ENCODE measurements at places on chromosomes 1 and 21.

GRCh38 chr1:70809069-70809468, 238.5 kb downstream of the PTGER3 start:
- DNase-seq = no peak

- DNase-seq = no peak
These were observed 22.7 kb downstream of the SLX9 start for GRCh38 chr21:44962403-44962966.

- no peak for DNase-seq
These were observed 39.8 kb downstream of the DISC1 start for GRCh38 chr1:231666220-231666936.

DNA sequence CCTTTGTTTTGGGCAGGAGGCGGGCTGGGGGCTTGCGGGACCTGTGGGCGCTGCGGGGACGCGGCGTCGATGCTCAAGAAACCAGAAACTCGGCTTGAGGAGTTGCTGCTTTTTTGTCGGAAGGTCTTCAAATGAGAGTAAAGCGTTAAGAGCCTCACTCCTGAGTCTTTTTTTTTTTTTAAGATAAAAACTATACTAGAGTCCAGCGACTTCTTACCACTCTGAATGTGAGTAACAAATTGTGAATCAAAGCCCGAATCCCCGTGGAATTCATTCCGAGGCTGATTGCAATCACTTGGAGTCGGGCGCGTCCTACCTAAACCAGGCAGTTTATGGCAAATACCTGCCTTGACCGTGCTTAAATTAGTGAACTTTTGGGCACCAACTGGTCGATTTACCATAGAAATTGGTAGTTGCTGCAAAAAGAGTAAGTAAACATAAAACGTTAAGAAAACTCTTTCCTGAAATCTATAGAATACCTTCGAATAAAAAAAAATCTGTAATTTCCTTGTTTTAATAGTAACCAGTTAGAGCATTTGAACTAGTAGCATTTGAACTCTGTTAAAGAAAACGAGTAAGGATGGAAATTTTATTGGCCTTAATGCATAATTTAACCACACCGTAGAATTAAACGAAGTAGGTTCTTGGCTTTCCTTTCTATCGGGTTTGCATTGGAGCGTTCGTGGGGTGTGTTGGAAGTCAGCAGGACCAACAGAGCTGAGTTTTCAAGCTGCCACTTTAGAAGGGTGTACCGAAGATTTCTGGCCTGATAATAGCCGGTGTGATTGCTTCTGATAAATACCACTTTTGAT, 769 bp downstream of the GPSM2 start:
- no peak for DNase-seq

GRCh38 chr21:43873673-43874072, 8.7 kb downstream of the AGPAT3 start:
- no peak for DNase-seq

- no peak for DNase-seq
These were observed 100.8 kb downstream of the PBX1 start for GRCh38 chr1:164659621-164660411.

- peak; percentile 27 for DNase-seq
These were observed 12.9 kb downstream of the NRIP1 start for GRCh38 chr21:15051644-15052458.

DNA sequence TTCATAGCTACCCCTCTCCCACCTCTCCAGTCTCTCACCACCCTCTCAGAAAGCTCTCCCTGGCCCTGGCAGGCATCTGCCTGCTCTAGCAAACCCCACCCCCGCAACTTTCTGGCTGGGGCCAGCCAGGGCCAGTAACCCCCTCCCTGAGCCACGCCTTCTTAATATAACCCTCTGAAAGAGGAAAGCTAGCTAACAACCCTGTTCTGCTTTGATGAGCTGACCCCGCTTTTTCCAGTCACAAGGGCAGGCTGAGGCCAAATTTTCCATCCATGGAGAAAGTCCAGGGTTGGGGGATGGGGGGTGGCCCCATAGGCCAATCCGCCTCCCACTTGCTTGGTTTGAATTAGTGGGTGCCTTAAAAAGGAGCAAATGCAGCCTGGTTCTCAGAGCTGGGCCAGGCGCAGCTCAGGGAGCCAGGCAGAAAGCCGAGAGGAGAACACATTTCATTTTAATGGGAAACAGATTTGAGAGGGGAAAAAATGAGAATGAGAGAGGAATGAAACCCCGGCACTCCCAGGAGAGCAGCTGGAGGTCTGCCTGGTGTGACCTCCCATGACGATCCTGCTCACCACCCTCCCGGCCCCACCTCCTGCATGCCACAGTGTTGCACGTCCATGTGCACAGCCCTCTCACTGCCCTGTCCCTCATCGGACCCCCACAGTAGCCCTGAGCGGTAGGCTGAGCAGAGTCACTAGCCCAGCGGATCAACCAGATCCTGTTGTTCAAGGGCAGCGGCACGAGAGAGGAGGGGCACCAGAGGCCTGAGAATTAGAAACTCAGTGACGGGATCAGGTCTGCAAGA, 62.3 kb downstream of the OPTC start:
- no peak for DNase-seq

- peak; percentile 13 for DNase-seq
These were observed 47.1 kb upstream of the TLR5 start for GRCh38 chr1:223189903-223190724.

- no peak for DNase-seq
These were observed 71.5 kb downstream of the CYYR1 start for GRCh38 chr21:26501495-26502021.

Data from T-helper 1 cell (primary cell).